ENCODE measurements at places on chromosomes 2 and 18.
A peak's percentile ranks its signal among the peaks of the same experiment; 100 is the strongest.

- DNase-seq = no peak
Measured at GRCh38 chr2:152674334-152674733, 42.9 kb downstream of the PRPF40A start.

GRCh38 chr2:56008661-56009431 is 85.3 kb upstream of the EFEMP1 start:
- no peak for DNase-seq

DNA sequence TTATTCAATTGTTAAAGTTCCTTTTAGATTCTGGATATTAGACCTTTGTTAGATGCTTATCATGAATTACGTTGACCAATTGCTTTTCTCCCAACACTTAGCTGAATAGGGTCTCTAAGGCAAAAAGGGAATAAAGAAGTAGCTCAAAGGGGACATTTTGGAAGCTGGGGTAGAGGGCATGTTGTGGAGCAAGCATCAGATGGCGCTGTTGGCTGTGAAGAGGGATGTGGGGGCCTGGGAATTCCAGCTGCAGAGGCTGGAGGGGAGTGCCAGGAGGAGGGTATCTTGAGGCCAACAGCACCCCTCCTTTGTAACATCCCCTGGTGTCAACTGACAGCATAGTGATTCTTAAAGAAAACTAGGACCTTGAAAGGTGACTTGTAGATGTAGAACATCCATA is 198.2 kb downstream of the ADCYAP1 start:
- no peak for DNase-seq

DNA sequence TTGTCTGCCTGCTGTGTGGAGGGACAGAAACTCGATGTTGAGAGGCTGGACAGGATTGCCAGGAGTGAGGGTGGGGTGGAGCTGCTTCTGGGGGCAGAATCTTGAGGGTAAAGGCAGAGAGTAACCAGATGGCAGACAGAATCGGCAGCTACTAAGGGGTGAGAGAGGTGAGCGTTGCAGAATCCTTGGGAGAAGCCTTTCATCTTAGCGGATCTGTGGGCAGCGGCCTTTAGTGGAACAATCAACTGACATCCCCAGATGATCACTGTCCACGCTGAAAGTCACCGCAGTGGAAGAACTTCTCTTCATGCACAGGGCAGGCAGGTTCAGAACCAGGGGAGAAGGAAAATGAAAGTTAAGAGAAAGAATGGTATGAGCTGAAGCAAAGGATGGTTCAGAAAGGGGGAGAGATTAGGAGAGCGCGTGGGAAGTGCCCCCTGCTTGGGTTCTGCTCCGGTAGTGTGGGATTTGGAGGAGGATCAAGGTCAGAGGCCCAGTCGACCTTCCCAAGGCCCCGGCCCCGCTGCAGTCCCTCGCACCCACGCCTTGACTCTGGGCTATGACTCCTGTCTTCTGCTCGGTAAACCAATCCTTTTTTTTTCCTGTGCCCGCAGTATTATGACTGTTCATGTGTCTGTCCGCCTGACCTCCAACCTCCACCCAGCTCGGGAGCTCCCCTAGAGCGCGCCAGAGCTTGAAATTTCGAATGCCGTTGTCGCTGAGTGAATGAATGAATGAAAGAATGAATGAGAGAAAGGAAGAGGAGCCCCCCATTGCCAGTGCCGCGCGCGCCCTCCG is 584 bp downstream of the BOLA3 start:
- DNase-seq = no peak

DNA sequence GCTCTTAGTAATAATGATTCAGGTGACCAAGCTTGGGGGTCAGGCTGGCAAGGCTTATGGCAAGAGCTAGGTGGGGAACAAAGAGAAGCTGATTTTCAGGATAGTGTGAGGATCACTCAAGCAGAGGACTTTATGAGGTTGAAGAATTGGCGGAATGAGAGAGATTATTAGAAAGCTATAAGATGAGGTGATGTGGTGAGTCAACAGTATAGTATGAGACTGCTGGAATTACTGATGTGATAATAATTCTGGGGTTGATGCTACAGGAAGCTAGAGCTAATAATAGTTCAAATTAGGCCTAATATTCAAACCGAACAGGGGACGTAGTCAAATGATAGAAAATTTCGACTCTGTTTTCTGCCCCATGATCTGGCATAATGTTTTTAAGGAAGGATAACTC is 2115.3 kb upstream of the PIK3C3 start:
- DNase-seq = no peak

GRCh38 chr2:177147093-177147694 is 65.4 kb upstream of the HNRNPA3 start:
- DNase-seq = no peak

- no peak for DNase-seq
Measured at GRCh38 chr2:127097471-127097765, 9.5 kb downstream of the BIN1 start.

- no peak for DNase-seq
Measured at GRCh38 chr2:60347781-60348180, 205.7 kb downstream of the BCL11A start.

- no peak for DNase-seq
Measured at GRCh38 chr18:11480692-11481091, 128.7 kb upstream of the SLC35G4 start.

DNA sequence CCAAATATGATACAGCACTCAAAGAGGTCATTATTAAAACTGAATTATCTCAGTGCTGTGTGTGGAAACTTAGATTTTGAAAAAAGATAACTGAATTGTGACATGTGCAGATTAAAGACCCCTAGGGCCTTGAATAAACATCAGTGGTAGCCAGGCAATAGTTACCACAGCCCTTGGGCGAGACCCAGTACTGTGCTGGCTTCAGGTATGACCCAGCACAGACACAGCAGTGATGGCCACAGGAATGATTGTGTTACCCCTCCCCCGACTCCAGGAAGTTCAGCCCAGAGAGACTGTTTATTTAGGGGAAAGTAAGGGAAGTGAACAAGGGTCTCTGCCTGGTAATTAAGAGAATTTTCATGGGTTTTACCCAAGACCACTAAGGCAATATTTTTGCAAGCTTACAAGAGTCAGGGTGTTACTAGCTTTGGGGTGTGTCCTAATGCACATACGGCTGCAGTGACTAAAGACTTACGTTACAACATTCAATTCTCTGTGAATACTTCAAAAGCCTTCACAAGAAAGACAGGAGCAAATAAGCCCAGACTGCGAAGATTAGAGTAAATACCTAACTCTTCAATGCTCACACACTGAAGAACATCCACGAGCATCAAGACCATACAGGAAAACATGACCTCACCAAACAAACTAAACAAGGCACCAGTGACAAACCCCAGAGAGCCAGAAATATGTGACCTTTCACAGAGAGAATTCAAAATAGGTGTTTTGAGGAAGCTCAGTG is 28.2 kb upstream of the ITGAV start:
- no peak for DNase-seq

- peak; percentile 79 for DNase-seq
Measured at GRCh38 chr2:217789003-217789735, 213.6 kb downstream of the TNS1 start.

GRCh38 chr2:241912021-241912555 is 42.6 kb downstream of the RTP5 start:
- no peak for DNase-seq

DNA sequence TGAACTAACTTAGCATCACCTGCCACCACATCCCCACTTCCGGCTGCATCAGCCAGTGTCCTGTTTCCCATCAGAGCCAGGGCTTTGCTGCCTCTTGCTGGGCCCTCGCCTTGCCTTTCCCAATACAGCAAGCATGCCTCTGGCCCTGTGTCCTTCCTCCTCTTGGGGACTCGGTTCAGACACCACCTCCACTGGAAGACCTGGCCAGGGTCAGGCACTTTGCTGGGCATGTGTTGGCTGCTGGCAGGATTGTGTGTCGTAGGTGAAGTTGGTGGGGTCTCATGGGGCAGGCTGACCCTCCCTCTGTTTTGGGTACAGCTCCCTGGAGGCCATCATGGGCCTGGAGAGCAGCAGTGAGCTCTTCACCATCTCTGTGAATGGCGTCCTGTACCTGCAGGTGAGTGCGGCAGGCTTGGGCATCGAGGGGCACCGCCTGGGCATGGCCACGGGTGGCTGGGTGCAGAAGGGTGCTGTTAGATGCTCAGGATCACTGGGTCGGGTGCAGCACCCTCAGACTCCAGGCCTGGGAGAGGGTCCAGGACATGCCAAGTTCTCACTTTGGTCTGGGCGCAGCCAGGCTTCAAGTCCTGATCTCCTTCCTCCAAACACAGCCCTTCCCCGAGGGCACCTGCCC is 6.6 kb downstream of the ERFE start:
- no peak for DNase-seq

GRCh38 chr2:166239548-166239947 is 111.7 kb upstream of the SCN1A start:
- DNase-seq = no peak

- DNase-seq = no peak
Measured at GRCh38 chr2:208224802-208225201, 30.1 kb downstream of the IDH1 start.
